ENCODE measurements at places on chromosomes 12 and 14.

DNA sequence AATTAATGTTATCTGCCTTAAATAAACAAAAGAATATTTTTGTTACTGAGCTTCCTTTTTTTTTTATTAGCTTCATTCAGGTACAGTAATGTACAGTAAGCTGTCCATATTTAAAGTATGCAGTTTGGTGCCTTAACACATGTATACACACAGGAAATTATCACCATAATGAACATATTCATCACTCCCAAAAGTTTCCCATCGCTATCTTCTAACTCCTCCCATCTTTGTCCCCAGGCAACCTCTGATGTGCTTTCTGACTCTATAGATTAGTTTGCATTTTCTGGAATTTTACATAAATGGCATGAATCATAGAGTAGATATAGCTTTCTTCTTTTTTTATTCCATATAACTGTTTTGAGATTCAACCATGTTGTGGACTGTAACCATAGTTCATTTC is 193.0 kb downstream of the TRHDE start:
- DNase-seq, result no peak

GRCh38 chr14:32208490-32208889 is 5.4 kb upstream of the RNU6-8 start:
- no peak for DNase-seq

GRCh38 chr12:62301080-62301798 is 41.0 kb downstream of the USP15 start:
- no peak for DNase-seq

DNA sequence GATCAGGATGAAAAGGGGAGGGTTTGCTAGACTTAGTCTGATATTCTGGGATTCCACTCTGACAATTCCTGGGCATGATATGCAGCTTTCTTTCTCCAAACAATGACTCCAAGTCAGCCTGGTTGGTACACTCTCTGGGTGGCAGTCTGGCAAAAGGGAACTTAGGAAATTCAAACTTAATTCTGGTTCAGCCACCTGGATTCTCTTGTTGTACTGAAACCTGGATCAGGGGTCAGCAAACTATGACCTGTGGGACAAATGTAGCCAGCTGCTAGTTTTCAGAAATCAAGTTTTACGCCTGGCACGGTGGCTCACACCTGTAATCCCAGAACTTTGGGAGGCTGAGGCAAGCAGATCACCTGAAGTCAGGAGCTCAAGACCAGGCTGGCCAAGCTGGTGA is 6.2 kb downstream of the AMN1 start:
- no peak for DNase-seq

DNA sequence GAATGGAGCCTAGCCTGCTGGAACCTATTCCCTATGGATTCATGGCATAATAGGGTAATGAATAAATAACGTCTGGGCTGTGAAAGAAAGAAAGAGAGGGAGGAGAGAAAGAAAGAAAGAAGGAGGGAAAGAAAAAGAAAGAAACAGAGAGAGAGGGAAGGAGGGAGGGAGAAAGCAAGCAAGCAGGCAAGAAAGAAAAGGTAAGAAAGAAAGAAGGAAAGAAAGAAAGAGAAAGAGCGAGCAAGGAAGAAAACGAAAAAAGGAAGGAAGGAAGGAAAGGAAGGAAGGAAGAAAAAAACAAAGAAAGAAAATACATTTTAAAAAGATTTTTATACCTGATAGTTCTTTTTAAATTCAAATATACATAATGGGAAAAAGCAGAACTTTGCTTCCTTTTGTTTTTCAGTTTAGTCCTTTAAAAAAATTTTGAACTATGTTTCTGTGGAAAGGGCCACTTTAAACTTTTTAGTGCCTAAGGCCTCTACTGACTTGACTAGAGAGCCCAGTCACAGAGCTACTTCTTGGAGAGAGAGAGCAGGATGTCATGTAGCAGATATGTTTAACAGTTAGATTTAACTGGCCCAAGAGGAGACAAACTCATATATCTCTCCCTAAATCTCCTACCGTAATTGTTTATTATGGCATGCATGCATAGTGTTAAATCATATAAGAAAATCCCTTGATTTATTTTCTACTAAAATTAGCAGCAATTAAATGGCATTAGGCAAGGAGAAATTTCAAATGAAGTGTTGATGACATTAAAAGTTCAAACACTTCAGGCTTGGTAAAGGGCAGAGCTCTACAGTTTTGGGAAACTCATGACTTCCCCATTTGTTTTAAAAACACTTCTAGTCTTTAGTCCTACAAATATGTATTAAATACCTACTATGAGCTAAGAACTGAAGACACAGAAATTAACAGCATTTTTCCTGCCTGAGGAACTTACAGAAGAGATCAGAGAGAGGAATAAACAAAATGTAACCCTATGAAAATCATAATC is 305.5 kb downstream of the BCAT1 start:
- no peak for DNase-seq

- no peak for DNase-seq
Observed at GRCh38 chr14:73239393-73240241, 2.3 kb downstream of the PAPLN start.

DNA sequence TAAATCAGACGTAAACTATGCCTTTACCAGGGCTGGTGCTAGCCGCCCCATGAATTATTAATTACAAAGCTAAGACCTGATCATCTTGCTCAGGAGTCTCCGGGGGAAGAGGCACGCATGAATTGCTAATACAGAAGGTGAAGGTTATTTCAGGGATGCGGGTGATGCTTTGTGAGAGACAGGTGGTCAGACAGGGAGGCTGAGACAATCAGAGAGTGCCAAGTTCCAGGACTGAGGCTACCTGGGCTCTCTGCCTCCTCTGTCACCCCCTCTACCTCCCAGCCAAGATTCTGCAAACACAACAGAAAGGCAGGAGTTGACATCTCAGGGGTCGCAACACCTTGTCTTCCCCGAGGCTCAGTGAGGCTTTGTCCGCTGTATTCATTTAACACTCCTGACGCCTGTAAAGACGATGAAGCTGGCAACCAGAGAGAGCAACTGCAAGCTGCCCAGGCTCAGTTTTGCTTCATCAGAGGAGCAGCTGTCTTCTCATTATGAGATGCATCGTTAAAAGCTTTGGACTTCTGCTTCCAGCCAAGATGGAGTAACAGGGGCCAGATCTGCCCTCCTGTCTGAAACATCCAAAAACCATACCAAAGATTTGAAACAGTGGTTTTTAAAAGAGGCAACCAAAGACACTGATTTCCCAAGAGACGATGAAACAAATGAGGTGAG is 46.6 kb downstream of the PRIMA1 start:
- DNase-seq, result no peak

DNA sequence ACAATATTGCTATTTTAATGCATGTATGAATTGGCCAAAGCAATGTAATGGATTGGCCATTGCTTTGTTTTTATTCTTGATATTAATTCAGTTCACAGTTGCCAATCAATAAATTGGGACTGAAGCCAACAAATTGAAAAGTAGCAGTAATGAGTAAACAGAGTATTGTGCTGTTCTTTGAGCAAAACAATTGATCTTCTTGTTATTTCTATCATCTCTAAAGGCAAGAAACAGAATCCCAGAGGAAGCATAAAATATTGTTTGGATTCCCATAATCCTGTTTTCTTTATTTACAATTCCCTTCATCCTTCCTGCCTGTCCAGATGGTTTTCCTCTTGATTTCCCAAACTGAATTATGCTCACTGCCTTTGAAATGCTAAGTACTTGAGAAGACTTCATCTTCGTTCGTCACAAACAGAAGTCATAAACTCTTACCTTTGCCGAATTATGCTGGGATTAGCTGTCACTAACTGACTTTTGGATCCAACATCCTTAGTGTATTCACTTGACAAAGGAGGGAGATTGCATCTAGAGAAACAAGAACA is 85.9 kb downstream of the ST8SIA1 start:
- no peak for DNase-seq

DNA sequence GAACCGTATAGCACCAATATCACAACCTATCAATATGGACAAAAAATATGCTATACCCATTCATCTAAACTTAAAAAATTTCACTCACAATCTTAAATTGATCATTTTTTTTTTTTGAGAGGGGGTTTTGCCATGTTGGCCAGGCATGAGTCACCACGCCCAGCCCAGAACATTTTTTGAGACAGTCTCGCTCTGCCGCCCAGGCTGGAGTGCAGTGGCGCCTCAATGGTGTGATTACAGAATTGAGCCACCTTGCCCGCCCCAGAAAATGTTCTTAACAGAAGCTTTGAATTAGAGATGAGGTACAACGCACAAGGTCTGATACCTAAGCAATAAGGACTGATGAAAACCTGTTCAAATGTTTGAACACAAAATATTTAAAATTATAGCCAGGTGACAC is 15.8 kb upstream of the ATP5F1B start:
- DNase-seq, result no peak

DNA sequence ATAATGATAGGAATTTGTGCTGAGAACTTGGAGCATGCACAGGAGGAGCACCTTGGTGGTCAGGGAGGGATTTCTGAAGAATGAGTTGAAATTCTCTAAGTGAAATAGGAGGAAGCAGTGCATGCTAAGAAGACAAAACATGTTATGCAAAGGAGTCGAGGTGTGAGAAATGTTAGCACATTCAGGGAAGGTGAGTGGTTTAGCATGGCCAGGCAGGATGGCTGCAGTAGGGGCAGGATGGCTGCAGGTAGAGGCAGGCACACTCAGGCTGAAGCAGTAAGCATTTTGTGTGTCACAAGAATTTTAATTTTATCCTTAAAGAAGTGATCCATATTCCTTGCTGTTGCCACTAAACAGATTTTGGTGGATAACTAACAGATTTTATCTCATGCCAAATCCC is 46.3 kb downstream of the CATSPERB start:
- no peak for DNase-seq

GRCh38 chr14:97620066-97620465 is 822.9 kb downstream of the VRK1 start:
- no peak for DNase-seq

- no peak for DNase-seq
Observed at GRCh38 chr12:111976291-111976690, 36.7 kb downstream of the TMEM116 start.

DNA sequence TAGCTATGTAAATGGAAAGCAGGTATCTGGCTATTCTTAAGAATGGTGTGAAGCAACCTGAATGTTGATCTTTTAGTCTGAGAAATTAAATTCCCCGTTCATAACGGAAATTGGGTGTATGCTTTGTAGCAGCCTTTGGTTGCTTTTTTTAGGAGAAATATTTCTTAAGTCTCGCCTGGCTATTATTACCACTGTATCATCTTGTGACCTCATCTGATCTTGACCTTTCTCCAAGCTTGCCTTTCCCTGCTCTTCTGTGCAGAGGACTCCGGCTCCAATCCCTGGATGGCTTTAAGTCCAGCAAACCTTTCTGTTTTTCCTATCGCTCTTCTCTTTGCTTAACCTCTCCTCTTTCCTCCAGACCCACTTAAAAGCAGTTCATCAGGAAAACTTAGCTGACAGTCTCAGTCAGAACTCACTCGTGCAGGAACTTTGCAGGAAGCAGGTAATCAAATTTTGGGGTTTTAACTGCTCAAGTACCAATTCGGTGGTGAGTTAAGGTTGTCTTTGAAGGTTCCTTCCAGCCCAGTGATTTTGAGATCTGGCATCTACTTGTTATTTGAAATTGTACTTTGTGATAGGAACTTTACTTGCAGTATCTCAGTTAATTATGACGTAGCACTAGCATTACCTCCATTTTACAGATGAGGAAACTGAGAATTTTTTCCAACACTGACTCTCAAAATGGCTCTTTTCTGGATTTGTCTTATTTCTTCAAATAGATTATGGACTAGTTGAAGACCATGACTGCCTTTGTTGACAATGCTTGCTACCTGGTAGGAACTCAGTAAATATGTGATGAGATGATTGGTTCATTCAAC is 14.1 kb downstream of the PPFIBP1 start:
- DNase-seq, result no peak

- no peak for DNase-seq
Observed at GRCh38 chr12:123269395-123269892, 2.2 kb downstream of the CDK2AP1 start.

- DNase-seq, result no peak
Observed at GRCh38 chr14:84064316-84065125, 1465.4 kb upstream of the FLRT2 start.

GRCh38 chr14:97393244-97393643 is 596.1 kb downstream of the VRK1 start:
- DNase-seq, result no peak

DNA sequence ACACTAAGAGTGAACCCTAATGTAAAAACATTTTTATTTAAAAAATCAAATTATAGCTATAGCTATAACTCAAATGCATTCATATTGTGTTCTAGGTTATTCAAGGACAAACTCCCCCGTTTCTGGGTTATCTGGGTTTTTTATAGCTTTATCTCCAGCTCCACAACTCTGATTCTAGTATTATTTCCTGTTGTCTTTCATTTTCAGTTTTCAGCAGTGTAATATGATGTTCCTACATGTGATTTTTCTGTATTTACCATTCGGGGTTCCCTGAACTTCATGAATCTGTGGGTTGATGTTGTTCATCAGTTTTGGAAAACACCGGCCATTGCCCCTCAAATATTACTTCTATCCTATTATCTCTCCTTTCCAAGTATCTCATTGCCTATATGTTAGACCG is 221.9 kb upstream of the FOXN3 start:
- no peak for DNase-seq

GRCh38 chr12:84911271-84912197 is 1.1 kb downstream of the SLC6A15 start:
- no peak for DNase-seq

Data from activated CD4-positive, CD25-positive, alpha-beta regulatory T cell treated with anti-CD3 and anti-CD28 coated beads, Interleukin-2, amount 50 U/mL, for 16 hours (primary cell).